Panc1 (cell line): ENCODE measurements at places on chromosomes 3 and 15. TPM values are rescaled to one million over a fixed set of nuclear protein-coding genes. Genes with fewer than 3 reads are reported as not detected.

TMC3 gene
- not detected for total RNA-seq

NR2E3 gene
- 0.98 TPM for total RNA-seq

POPDC2 gene
- total RNA-seq = 0.15 TPM

DNA sequence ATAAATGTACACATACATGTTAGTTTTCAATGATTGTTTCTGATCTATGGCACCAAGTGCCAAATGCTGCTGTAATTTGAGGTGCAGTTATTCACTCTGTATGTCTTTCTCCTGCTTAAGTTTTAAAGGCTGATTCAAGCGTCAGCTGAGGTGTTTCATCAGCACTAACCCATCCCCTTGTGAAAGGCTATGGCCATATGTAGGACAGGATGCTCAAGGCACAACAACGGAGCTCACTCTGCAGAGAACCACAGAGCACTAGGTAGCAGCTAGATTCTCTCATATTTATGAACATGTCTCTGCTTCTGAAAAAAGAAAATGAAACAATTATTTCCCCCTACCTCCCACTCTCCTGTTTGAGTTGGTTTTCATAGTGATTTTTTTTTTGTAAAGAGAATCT lies 340.0 kb upstream of the TMCO5A start:
- no peak for DNase-seq

DNA sequence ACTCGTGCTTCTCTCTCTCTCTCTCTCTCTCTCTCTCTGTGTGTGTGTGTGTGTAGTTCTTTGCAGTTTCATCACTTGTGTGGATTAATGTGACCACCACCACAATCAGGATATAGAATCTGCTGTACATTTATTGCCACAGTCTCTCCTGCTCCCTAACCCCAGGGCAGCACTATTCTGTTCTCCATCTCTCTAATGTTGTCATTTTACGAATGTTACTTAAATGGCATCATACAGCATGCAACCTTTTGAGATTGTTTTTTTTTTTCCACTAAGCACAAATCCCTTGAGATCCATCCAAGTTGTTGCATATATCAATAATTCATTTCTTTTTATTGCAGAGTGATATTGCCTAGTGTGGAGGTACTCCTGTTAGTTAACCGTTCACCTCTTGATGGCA lies 26.9 kb downstream of the SLCO3A1 start:
- DNase-seq = no peak

DNA sequence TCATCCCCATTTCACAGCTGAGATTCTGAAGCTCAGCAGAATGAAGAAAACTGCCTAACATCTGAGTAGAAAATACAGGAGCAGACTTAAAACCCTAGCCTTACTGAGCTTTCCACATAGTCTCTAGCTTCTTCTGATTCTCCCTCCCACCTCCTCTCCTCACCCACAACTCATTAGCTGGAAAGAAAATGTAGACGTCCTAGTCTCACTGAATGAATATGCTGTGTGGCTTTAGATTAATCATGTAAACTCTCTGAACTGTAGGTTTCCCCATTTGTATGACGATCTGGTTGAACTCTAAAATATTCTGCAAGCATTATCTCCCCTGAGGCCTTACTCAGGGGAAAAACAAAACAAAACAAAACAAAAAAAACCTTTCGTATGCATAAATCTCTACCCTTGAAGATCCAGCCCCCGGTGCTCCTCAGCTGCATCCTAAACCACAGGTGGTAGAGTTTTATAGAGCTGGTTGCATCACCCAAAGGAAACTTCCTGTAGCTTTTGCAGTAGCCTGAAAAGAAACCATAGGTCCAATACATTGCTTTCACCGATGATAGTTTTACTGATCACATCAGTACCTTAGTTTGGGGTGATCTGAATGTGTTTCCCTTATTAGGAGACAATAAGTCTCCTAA lies 40.6 kb downstream of the FOXB1 start:
- no peak for DNase-seq

DNA sequence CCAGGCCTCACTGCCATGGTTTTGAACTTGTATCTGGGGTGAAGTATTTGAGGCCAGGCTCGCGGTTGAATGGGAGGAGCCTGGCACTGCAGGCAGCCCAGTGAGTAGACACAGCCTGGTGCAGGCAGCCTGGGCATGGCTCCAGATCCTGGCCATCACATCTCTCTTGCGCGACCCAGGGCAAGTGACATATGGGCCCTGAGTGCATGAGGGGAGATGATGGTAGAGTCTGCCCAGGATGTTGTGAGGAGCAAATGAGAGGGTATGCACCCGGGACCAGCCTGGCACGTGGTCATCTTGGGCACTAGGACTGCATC lies 103.5 kb downstream of the TBC1D2B start:
- no peak for DNase-seq

DNA sequence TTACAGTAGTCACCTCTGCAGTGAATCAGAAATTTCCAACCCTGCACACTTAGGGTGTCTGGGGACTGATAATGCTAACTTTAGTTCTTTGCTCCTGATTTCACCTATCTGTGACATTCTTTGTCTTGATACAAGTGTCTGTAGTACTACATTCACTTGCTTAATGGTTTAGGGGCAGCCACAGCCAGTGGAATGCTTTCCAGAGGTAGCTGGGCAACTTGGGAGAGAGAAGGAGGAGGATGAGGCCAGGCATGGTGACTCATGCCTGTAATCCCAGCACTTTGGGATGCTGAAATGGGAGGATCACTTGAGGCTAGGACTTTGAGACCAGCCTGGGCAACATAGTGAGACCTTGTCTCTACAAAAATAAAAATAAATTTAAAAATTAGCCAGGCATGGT lies 8.5 kb downstream of the BAHD1 start:
- no peak for DNase-seq

DNA sequence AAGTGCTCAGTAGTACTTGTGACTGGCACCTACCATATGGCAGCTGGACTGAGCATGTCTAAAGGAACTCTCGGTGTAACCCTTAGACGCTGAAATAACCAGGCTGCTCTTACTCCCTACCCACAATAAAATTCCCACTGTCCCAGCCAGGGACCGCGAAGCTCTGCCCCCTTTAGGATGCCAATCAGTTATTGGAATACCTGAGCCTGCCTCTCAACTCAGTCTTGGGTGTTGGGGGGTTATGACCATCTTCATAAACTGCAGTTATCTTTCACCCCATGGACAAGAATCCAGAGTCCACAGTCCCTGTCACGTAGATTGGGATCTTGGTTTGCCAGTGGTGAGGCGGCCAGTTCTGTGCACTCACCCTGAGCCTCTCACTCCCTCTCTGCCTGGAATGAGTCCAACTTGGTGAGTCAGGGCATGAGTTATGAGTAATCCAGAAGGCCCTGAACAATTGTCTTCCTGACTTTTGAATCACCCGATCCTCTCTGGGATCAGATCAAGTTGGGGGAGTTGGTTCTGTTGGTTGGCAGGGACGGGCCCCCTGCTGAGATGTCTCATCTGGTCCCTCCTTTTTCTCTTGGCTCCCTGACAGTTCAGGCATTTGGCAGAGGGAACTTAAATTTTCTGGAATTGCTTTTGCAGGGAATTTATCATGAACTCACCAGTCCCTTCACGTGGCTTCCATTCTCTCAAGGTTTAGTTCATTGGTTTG lies 120.1 kb upstream of the UBE2E1 start:
- peak; percentile 94 for DNase-seq
